ENCODE measurements at places on chromosomes 2 and 18.

- no peak for DNase-seq
Measured at GRCh38 chr2:43563679-43564078, 32.2 kb downstream of the THADA start.

GRCh38 chr2:133377021-133377481 lies 191.2 kb downstream of the NCKAP5 start:
- no peak for DNase-seq

- no peak for DNase-seq
Measured at GRCh38 chr2:239717706-239718105, 307.4 kb downstream of the NDUFA10 start.

DNA sequence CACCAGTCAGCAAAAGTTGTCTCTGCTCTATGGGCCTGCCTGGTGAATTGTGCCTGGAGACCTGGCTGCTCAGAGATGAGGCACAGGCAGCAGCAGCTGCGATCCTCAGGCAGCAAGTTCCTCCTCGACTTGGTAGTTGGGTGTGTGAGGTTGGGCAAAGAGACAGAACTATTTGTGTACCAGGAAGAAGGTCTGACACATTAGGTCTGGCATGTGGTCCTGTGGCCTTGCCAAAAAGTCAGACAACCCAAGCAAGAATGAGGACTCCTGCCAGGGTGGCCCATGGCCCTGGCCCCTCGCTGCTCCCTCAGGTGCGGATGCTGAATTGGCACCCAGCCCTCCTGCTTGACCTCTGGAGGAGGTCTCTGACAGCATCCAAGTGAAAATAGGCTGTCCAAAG lies 192.7 kb downstream of the DYSF start:
- no peak for DNase-seq

All from right kidney (tissue), 9 donors.